ENCODE measurements at places on chromosomes 2 and 18.

DNA sequence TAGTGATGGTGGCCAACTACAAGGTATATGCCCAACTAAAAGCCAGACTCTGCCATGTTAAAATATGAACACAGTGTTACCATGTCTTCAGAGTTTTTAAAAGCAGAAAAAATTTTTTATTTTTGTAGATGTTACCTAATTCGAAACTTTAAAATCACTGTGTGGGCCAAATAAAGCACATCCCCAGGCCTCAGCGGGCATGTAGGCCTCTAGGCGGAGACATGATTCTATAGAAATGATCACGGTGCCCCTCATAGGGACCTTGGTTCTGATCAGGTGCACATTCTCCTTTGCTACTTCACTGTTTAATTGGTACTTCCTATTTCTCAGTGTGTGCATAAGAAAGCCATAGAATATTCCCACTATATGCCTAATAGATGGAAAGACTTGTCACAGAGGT, 349.2 kb downstream of the XIRP2 start:
- no peak for DNase-seq

DNA sequence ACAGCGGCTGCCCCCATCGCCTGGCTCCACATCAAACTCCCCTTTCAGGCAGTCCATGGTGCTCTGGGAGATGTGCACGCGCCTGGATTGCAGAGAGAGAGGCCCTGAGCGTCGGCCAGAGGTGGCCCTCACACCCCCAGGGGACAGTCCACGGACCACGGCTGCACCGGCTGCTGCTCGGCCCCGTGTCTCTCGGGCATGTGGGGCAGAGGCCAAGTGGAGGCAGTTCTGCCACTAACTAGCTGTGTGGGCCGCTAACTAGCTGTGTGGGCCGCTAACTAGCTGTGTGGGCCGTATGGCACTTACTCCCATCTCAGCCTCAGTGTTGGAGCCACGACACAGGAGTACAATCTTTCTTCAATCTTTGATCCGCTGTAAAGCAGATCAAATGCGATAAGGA, 45.3 kb downstream of the CENPO start:
- no peak for DNase-seq

DNA sequence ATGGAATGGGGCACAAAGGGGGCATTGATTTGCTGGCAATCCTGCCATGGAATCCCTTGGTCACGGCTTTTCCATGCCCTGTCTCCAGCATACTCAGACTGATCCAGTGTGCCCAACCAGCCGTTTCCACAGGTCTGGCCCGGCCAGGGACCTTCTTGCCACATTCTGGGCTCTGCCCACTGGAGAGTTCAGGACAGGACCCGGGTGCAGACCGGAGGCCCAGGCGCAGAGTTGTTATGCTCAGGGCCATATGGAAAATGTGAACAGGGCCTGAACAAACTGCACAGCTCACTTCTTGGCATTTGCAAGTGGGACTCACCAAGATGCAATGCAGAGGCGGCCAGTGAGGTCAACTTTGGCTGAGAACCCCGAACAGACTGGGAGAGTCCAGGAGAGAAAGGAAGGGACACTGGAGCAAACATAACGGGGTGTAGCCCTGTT, 15.6 kb upstream of the ASAP2 start:
- DNase-seq = no peak

DNA sequence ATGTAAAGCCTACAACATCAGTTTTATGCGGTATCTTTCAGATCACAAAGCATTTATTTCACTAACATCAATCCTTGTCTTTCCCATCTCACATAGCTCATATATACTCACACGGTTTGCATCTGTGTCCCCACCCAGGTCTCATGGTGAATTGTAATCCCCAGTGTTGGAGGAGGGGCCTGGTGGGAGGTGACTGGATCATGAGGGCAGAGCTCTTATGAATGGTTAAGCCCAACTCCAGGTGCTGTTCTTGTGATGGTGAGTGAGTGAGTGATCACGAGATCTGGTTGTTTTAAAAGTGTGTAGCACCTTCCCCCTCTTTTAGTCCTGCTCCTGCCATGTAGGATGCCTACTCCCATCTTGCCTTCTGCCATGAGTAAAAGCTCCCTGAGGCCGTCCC, 42.0 kb downstream of the PARD6G start:
- no peak for DNase-seq

DNA sequence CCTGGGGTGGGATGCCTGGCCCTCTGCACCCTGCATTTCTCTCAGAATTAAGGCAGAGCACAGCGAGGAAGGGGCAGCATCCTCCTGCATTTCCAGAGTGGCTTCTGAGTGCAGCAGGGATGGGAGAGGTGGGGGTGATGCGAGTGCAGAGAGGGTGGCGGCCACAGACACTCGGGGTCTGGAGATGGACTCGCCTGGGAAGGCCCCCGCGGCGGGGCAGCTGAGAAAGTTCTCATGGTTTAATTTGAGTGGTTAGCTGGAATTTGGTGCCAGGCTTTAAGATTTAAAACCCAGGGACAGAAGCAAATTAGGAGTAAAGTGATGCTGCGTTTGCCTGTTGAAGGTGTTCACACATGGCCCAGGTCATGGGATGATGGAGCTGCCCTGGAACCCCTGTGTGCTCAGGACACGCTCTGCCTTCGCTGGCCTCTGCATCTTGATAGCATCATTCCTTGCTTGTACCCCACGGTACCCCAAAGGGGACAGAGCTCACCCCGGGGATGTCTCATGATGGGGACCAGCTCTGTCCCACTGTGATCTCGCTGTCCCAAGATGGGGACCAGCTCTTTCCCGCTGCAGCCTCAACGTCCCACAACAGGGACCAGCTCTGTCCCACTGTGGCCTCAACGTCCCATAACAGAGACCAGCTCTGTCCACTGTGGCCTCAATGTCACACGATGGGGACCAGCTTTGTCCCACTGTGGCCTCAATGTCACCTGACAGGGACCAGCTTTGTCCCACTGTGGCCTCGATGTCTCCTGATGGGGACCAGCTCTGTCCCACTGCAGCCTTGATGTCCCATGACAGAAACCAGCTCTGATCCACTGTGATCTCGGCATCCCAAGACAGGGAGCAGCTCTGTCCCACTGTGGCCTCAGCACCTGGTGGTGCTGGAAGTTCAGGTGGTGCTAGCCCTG, 27.5 kb downstream of the TMEM18 start:
- no peak for DNase-seq

- no peak for DNase-seq
These were observed 68.6 kb upstream of the YWHAQ start for GRCh38 chr2:9699139-9700108.

- DNase-seq = no peak
These were observed 576.7 kb upstream of the ZEB2 start for GRCh38 chr2:145096582-145096981.

DNA sequence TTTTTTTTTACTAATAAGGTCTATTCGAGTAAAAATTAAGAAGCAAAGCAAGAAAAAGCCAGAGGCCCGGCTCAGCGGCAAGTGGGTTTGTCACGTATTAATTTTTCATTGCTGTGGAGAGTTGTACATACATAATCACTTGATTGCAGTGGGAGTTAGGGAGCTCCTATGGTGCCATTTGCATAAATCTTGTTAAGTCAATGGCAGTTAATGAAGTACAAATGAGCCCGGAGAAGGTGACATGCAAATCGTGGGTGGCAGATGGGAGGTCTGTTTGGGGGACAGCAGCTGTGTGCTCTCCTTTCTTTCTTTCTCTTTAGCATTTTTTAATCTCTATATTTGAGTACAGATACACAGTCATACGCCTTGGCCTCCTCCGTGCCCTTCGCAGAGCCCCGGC, 317.0 kb downstream of the AGAP1 start:
- no peak for DNase-seq

DNA sequence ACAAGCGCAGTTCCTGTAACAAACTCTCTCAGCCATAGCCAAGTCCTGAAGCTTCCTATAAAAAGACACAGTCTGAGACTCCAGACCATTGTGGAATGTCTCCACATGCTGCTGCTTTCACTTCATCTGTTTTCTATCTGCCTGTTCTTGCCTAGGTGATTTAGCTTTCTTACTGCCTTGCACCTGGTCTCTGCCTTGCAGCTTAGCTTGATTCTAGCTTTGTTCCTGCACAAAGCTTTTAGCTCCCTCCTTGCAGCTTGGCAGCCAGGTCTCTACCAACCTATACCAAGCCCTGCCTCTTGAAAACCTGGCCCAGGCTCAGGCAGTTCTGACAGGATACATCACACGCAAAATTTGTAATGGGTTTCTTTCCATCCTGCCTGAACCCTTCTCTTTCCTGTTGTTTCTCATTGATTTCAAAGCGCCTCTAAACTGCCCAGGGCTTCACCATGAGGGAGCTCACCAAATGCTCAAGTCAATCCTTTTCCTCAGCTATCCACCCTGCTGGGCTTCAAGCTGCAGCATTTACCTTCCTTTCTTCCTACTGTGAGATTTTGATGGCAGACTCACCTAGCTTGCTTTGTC, 941.3 kb upstream of the NXPH2 start:
- no peak for DNase-seq

DNA sequence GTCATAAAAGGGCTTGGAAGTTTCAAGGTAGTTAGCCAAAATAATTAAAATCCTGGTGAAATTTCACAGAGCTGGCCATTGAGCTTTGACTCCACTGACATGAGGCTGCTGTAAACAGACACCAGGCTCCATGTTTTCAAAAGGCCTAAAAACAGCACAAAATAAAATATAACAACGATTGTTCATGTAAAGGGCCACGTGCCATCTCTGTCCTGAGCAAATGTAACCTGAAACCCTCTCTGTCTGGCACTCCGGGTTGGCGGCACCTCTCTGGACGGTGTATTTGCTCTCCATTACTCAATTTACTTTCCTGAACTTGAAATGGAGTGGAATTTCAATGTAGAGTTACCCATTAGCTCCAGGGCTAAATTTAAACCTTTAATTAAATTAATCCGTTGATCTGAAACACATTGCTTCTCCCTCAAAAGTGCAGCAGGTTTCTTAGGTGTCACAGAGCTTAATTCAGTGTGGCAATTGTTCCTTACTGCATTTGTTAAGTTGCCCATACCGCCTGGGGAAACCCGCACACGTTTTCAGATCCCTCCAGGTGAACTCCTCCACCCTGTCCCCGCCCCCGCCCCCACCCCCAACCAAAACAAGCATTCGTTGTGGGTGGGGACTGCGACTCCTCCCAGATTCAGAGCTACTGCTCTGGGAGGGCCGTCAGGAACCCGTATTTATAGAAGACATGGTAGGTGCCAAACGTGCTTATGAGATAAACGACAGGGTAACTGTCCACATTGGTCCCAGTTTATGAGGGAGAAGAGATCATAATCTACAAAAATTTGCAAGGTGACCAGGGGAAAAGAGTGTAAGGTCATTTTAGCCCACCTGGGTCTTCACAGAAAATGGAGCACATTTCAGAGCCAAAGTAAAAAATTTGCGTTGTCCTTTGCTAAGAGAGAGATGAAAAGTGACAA, 1.2 kb upstream of the CABLES1 start:
- DNase-seq = no peak

DNA sequence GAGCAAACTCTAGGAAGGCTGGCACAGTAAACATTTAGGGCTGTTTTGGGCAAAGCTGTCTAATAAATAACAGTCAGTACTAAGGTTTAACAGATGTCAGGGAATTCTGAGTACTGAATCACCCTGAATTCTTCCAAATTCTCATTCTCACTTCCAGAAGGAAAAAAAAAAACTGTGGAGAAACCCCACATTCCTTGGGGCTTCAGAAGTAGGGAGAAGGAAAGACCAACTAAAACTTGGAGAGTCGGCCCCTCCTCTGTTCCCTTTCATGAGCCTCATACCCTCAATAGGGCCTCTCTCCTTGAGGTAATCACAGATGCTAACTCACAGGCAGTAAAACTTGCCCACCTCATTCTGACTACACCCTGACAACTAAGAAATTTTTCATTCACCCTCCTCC, 62.1 kb downstream of the CCDC148 start:
- DNase-seq = no peak

GRCh38 chr2:218745160-218745558, 34.5 kb downstream of the TTLL4 start:
- DNase-seq = no peak

DNA sequence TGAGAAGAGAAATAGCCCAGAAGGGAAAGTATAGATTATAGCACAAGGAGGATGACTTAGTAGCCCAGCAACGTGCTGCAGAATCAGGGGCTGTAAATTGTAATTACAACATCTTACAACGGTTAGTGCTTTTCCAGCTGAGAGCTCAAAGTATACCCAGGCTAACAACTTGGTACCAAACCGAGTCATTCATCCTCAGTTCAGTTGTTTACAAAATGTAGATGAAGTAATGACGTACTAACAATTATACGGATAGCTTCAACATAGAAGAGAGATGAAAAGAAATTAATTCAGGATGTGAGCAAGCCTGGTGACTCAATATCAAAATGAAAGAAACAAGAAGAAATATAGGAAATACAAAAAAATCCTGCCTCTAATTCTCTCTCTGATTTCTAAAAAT, 99.2 kb downstream of the DYNAP start:
- no peak for DNase-seq

- DNase-seq = no peak
These were observed 254.5 kb downstream of the TFCP2L1 start for GRCh38 chr2:121030523-121030922.

- no peak for DNase-seq
These were observed 1.7 kb upstream of the PROC start for GRCh38 chr2:127416506-127417001.

GRCh38 chr18:9494778-9495331, 19.5 kb downstream of the RALBP1 start:
- DNase-seq = no peak

DNA sequence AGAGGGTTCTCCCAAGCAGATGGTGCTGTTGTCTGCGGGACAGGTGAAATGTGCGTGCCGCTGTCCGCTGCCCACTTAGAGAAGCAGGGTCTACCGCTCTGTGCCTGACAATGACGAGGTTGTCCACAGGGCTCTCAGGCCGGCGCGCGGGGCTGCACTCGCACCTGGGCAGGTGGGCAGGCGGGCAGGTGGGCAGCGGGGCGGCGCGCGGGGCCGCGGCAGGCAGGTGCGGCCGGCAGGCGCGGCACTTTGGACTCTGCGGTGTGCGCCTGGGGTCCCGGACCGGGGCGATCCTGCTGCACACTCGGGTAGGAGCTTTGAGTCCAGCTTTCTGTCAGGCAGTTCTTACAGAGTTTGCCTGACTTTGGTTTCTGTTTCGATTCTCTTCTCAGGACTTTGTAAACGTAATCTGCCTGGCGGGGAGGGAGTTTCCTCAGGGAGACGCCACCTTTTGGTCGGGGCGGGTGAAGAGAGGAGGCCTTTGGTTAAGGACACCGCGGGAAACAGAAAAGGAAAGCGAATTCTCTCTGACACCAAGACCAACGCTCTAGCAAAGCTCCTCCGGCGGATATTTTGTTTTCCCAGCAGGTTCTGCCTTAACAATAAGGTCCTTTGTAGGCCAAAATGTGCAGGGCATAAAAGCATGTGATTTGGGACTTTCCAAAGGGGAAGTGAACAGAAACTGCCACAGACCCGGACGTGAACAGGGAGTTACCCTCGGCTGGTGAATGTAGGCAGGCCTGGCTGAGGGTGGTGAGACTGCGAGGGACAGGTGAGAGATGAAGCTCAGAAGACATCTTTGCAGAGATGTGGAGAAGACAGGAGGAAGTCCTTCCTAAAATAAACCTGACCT, at the start of gene IFIH1:
IFIH1 (minus strand) TSS at position 357 of the 853 bp plus-strand sequence. CDS start 377 bp downstream, outside the sequence.
- DNase-seq = peak; percentile 66

DNA sequence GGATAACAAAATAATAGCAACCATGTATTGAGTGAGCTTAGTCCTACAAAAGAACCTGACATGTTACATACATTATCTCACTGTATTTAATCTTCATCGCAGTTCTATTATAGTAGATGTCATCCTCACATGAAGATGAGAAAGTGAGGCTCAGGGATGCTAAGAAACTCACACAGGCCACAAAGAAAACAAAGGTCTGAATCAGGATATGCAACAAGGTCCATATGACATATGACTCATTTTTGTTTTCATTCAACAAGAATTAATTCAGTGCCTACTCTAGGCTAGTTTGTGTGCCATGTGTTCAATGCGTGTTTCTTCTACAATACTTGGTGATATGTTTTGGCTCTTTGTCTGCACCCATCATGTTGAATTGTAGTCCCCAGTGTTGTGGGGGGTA, 219.7 kb upstream of the EPHA4 start:
- DNase-seq = no peak

All from T follicular helper cell (primary cell).